ENCODE measurements at places on chromosomes 4 and X. TPM values are rescaled to one million over a fixed set of nuclear protein-coding genes. Genes with fewer than 3 reads are reported as not detected.

The USP17L30 gene
- total RNA-seq: not detected

The DMRTC1 gene
- total RNA-seq: not detected

The TMEM31 gene
- total RNA-seq: not detected

GRCh38 chr4:28916585-28916984, 1803.6 kb upstream of the PCDH7 start:
- DNase-seq: no peak

DNA sequence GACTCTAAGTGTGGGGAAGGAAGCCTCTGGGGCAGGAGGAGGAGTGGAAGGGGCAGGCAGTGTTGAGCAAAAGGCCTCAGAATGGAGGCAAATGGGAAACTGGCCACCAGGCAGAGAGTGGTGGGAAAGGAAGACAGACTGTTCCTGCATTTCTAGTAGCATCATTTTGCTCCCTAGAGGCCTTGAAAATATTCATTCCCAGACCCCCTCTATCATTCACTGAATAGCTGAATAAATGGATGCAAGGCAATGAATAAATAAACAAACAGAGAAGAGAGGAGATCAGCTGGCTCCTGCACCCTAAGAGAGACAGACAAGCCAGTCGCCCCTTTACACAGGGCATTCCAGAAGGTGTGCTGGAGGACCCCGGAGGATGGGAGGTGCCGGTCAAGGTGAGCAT, 511.9 kb downstream of the BCOR start:
- no peak for DNase-seq

DNA sequence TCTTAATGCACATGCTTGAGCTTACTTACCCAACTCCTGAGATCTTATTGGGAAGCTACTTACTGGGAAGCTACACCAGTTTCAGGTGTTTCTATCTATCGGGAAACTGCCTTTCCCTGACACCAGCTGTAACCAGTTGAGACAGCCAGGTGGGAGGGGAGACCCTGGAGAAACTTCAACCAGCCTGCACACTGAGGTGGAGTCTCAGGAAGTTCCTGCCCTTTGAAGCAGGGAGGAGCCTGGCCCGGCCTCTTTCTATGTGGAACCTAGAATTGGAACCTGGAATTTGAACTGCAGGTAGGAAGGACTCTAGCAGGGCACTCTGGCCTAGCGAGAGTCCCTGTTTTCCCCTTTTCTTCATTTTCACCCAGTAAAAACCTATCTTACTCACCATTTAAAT, 425.8 kb upstream of the PABPC4L start:
- no peak for DNase-seq

GRCh38 chr4:141090473-141090872, 42.8 kb downstream of the RNF150 start:
- no peak for DNase-seq

DNA sequence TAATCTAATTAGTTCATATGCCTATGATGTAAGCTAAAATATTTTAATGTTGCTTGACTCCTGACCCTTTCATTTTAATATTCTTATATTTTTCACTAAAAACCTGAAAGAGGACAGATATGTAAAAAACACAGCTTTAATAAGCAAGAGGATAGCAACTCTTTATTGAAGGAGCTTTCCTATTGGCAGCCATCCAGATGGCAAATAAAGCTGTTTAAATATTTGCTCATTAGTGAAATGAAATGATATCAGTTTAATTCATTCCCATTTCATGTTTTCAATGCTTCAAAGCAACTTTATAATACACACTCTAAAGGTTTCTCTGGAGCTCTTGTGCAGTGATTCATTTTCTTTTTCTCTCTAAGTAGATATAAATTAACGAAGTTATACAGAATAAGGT, 473.4 kb downstream of the PCDH7 start:
- no peak for DNase-seq

GRCh38 chr4:80221161-80221560, 23.9 kb downstream of the PRDM8 start:
- peak; percentile 70 for DNase-seq

DNA sequence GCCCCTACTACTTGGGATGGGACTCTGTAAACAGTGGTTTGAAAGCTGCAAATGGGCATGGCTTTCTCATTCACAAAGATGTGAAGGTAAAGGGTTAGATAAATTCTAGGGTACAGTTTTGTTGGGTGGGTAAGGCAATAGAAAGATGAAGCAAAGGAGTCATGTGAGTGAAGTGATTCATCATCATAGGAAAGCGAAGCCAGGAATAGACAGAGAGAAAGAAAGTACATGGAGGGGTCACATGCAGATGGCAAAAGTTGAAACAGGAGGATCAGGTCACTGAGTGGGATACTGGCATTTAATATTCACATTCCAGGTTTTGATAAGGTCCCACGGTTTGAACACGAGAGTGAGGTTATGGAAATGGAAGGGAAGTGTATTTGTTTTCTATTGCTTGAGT, 8.2 kb upstream of the ABCG2 start:
- DNase-seq: no peak

- DNase-seq: no peak
Measured at GRCh38 chr4:180675359-180675650, 1567.9 kb upstream of the TENM3 start.

- no peak for DNase-seq
Measured at GRCh38 chr4:4421356-4421755, 34.5 kb downstream of the NSG1 start.

The GPRIN3 gene
- total RNA-seq: 1.5 TPM

- no peak for DNase-seq
Measured at GRCh38 chr4:14783011-14783877, 219.0 kb upstream of the CPEB2 start.

DNA sequence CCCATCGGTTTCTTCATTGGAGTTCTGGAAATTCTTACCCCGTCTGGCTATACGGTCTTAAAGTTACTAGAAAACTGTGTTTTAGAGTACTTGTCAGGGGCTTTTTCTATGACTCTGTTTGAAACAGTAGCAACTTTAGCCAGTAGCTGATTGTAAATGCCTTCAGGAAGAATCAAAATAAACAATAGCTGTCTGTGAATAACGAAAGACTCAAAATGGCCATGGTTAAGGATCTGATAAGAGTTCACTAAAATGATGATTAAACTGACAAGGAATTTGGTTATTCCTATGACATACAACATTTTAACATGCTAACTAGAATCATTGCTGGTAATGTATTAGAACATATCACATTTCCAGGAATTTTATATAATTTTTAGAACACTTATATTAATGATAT, 191.0 kb downstream of the EVC2 start:
- no peak for DNase-seq

DNA sequence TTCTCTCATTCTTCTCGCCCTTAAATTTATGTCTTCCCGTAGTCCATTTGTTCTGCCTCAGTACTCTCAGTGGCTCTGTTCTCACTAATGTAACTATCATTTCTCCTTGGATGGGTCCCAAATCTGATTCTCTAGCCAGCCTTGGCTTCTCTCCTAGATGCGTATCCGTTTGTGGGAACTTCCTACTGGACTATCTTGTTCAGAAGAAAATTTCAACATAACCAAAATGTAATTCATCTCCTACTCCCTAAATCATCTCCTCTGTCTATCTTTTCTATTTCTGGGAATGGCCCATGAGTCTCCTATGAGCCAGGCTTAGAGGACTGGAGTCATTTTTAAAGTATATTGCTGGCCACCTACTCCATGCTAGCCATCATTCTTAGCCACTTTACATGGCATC, 4.4 kb upstream of the C4orf36 start:
- no peak for DNase-seq

GRCh38 chrX:109720947-109721346, 12.1 kb downstream of the ACSL4 start:
- no peak for DNase-seq

DNA sequence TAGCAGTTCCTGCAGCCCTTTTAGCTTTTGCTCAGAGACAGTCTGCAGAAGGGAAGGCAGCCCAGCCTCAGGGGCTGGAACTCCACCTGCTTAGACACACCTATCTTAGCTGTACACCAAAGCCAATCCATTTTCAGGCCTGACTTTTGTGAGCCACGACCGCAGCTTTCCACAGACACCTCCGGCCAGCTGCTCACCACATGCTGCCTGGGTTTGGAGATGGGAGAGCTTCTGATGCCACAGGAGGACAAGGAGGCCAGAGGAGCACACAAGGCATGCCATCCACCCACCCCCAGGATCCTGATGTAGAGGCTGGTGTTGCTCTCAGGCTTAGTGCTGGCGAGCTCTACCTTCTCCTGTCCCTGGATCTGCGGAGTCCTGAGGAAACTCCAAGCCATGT, 141.8 kb upstream of the NALF2 start:
- no peak for DNase-seq

GRCh38 chrX:118350706-118351105, 4.8 kb downstream of the WDR44 start:
- no peak for DNase-seq

DNA sequence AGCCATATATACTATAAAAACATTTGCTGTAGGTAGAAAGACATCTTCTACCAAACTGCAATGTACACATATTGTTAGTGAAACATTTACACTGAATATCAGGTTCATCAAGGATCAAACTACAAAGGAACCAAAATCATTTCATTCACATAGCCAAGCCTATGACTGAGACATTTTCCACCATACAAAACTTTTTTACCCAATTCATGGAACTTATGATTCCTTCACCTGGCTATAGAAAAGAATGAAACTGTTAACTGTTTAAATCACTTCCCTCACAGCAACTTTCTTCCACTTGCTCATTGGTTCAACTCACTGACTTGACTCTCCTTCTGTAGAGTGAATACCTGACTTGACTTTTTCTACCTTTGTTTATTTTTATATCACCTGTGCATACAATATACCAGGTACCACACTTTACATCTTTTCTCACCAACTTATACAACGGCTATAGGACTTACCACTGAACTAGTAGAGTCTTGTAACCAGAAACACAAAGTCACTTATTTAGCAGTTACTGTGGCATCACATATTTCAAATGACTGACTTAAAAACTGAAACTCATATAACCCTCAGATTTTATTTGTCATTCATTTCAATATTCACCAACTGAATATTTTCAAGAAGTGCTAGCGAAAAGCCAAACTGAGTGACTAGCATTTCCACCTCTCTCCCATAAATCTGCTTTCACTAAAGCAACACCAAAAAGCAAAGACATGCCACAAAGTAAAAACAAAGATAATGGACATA, 30.9 kb downstream of the CAMK2D start:
- DNase-seq: no peak

The ERAS gene
- 9.6 TPM for total RNA-seq

The RBM46 gene
- not detected for total RNA-seq

The HCCS gene
- 42.8 TPM for total RNA-seq

DNA sequence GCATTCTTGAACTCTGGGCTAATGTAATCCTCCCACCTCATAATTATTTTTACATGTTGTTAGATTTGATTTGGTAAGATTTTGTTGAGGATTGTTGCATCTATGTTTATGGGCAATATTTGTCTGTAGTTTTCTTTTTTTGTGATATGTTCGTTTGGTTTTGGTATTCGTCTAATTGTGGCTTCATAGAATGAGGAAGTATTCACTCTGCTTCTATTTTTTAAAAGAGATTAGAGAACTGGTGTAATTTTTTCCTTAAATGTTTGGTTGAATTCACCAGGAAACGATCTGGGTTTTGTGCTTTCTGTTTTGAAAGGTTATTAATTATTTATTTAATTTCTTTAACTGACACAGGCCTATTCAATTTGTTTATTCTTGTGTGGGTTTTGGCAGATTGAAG, 161.2 kb upstream of the NUDT6 start:
- DNase-seq: no peak

DNA sequence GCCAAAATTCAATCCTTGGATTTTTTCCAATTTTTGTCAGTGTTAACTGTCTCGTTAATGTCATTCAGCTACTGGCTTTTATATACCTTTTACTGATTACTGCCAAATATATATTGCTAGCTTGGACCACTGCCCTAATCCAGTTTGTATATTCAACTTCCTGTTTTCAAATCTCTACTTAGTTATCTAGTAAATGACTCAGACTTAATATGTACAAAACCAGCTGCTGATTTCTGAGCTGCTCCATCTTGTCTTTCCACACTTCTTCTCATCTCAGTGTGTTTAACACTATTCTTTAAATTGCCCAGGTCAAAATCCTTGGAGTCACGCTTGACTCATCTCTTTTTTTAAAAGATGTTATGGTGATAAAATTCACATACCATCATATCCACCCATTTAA, 1196.7 kb downstream of the RAPGEF2 start:
- DNase-seq: no peak

The SPANXB1 gene
- not detected for total RNA-seq

DNA sequence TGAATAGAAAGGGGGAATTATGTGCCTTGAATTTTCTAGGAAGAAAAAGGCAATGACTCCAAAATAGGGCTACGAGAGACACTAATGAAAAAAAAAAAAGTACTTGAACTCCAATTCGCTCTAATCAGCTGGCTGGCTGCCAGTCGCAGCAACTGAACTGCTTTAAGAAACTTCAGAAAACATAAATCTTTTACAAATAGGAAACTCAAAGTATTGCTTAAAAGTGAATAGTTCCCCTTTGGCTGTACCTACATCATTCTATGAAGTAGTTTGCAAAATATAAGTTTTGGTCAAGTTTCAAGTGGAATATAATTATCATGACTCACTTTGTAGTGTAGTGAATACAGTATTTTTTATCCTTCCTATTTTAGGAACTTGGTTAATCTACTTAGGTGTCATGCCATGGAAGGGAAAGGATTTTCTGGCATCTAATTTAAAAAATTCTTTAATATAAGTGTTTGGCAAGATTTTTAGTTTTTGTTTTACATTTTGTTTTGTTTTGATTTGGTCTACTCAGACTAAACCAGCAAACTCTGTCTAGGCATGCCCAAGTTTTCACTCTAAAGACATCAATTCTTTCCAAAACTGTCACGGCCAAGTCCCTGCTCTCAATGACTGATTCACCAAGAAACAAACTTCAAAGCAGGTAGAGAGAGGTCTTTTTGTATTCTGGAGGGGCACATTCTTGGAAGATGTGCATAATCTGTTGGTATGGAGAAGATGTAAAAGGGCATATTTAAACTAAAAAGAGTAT, 382.4 kb upstream of the GALNT7 start:
- no peak for DNase-seq

The SPANXA2 gene
- total RNA-seq: not detected

DNA sequence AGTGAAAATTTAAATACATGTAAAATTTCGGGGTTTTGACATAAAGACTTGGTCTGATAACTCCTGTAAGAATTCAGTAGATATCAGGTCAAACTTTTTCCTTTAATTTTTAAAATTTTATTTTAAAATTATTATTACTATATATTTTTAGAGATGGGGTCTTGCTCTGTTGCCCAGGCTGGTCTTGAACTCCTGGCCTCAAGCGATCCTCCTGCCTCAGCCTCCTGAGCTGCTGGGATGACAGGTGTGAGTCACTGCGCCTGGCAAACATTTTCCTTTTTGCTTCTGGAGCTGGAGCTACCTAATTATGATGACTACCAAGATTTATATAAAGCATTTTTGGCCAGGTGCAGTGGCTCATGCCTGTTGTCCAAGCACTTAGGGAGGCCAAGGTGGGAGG, 37.3 kb downstream of the KLHL15 start:
- no peak for DNase-seq

GRCh38 chrX:78213331-78213730, 73.9 kb upstream of the TAF9B start:
- DNase-seq: no peak

DNA sequence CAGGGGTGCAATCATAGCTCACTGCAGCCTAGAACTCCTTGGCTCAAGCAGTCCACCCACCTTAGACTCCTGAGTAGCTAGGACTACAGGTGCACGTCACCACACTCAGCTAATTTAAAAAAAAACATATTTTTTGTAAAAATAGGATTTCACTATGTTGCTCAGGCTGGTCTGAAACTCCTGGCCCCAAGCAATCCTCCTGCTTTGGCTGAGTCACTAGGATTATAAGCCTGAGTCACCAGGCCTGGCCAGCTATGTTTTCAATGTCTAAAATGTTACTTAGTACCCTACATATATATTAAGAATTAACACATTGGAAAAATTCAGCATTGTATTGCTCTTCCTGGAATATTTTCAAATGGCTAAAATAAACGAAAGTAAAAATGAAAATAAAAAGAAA, 37.5 kb downstream of the PNPLA4 start:
- no peak for DNase-seq

The USP17L25 gene
- not detected for total RNA-seq

All from G401 (cell line).